ENCODE measurements at places on chromosomes 11 and 22.

DNA sequence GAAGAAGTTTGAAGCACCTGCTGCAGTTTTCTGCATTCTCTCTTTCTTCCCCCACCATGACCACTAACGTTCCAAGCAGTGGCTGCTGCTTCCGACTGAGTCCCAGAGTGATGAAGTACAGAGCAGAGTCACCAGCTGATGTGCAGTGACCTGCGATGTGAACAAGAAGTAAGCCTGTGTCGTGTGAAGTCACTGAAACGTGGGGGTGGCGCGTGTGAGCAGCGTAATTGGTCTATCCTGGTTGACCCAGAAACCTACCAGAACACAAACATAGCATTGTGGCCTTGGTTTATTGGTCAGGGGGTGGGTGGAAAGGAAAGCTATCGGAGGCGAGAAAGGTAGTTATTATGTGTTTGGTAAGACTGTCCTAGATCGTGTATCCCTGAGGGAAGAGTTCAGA is 3.5 kb downstream of the KRTAP5-7 start:
- DNase-seq: no peak

DNA sequence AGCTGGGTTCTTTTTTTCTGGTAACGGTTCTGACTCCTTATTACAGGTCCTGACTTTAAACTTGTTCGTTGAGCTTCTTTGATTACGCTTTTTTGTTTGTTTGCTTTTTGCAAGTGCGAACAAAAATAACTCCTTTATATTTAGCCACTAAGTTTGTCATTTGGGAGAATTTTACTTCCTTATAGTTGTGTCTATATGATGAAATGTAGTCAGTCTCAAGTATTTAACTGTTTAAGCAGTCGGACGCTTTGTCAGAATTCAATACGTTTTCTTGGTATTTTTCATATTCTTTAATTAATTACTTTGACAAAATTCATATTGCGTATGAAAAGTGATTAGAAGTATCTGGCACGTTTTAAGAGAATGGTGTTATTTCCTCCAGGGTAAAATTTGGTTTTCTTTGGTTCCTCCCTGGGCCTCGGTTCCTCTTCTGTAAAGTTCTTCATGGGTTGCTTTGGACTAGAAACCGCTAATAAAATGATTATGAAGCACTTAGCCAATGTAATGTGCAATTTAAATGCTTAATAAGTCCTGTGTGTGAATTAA is 1.3 kb downstream of the CBL start:
- DNase-seq: no peak

DNA sequence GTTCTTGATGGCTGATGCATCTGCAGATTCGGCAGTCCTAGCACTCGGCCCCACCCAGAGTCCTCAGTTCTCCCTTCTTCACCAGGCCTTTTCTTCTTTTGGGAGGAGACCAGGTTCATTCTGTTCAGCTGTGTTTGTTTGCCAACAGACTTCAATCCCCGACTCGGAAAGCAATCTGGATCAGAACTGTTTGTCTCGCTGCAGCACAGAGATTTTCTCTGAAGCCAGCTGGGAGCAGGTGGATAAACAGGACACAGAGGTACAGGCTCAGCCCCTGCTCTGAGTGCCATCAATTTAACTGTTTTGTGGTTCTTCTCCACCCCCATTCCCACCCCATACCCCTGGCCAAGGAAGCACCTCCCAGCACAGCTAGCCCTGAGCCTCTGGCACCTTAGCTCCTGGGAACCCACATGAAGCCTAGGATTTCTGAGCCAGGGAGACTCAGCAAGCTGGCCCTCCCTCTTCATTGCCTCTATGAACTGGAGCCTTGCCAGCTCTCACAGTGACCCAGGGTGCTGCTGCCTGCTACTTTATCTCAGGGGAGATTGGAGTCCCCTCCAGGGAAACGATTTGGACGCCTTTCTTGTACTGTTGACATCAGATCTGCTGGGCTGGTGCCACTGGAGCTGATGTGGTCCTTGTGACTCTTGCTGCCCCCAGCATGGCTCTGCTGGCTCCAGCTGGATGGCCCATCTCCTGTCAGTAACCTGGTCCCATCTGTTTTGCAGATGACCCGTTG is 58.2 kb upstream of the HORMAD2 start:
- DNase-seq: no peak

DNA sequence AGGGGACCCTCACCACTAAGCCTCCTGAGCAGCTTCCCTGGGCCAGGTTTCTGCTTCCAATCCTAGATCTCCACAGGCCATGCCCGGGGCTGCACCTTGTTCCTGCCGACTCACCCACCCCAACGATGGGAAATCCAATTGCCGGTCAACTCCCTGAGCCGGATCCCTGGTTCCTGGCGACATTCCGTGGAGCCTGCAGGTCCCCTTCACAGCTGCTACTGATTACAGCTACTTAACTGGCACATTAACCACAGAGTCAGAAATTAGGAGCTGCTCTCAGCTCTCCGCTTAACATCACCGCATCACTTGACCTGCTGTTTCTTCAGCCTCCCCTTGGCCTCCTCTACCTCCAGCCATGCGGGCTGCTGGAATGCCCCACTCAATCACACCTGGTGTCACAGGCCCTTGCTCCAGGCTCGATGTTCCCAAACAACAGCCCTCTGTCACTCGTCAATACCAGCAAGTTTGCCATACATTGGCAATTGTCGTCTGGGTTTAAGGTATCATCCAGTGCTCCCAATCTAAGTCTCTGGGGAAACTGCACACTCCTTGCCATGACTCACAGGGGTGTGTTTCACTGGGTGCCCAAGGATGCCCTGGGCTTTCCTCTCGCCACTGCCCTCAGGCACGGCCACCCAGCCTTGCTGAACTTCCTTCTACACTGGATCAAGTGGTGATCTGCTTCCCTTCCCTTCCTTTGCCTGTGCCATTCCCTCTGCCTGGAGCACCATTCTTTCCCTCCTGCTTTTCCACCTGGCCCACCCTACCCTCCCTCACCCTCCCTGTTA is 181.0 kb downstream of the MN1 start:
- no peak for DNase-seq

DNA sequence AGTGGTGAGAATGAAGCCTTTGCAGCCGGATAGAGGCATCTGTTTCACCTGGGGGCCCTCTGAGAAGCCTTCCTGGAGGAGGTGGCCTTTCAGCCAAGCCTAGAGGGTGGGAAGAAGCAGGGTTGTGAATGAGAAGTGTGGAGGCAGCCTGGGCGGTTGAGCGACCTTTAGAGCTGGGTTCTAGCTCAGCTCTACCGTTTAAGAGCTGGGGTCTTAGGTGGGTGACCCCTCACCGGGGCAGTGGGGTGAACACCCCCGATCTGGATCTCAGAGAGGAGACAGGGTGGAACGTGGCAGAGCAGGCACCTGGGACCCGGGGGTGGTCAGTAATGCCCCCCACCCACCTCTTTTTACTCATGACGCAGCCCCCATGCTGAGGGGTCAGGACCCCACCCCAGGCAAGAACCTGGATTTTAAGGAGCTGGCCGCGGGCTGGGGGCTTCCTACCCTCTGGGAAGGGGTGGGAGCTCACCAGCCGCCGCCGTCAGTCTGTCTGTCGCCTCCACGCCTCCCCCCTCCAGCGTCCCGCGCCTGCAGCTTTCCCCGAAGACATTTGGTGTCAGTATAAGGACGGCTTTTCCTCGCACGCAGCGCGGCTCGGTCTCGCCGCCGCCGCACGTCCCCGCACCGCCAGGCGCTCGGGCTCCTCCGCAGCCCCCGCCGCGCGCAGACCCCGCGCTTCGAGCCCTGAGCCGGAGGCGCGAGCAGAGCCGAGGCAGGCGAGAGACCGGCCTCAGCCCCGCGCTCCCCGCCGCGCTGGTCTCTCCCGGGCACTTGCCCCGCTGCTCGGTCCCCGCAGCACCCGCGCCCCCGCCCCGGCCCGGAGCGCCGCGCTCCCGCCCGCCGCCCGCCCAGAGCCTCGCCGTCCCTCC is 13.3 kb upstream of the CACNA1I start:
- no peak for DNase-seq

DNA sequence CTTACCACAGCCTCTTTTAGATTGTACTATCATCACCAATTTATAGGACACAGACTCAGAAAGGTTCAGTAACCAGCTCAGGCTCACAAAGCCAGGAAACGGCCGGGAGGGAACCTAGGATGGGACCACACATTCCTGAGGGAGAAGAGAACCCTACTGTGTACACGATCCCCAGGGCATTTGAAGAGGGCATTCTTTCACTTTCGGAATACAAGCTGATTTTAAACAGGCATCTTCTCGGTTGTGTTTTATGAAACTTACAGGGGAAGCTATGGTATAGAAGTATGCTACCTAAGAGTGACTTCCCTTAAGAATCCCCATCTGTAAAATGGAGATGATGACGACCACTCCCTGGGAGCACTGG is 19.0 kb downstream of the SMCO4 start:
- DNase-seq: no peak

GRCh38 chr22:23183061-23183698 is 2.9 kb downstream of the BCR start:
- DNase-seq: no peak

DNA sequence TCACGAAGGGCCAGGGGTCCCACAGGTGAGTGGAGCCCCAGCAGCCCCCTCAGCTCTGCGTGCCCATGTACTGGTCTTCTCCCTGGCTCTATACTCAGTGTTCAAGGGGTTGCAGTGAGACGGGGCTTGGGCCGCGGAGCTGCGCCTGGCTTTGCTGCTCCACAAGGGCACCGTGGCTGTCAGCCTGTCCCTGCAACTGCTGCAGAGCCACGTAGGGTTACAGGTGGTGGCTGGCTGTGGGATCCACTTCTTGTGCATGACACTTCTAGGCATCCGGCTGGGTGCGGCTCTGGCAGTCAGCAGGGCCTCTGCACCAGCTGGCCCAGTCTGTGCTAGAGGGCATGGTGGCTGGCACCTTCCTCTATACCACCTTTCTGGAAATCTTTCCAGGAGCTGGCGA is 14.3 kb downstream of the MTFP1 start:
- DNase-seq: no peak

GRCh38 chr22:40922484-40923303 is 28.5 kb upstream of the RBX1 start:
- peak; percentile 21 for DNase-seq

- DNase-seq: peak; percentile 83
Measured at GRCh38 chr22:44735518-44736428, 16.6 kb upstream of the ARHGAP8 start.

- DNase-seq: no peak
Measured at GRCh38 chr11:17992916-17993315, 19.9 kb downstream of the SERGEF start.

DNA sequence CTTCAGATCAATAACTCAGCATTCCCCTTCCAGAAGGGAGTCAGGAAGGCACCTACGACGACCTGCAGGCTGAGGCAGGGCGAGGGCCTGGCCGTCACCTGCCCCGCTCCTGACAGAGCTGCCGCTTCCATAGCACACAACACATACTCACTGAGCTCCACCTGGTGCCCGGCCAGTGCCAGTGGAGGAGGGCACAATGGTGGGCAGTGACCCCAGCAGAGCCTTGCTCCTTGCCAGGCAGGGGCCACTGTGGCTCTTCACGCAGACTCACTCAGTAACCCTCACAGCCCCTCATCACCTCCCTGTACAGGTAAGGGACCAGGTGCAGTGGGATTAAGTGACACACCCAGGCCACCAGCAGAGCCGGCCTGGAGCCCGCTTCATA is 24.6 kb downstream of the LRFN4 start:
- DNase-seq: no peak

Measured in effector CD4-positive, alpha-beta T cell (primary cell).